Urinary bladder (tissue), 4 donors: ENCODE measurements at places on chromosomes 4 and X. TPM values are rescaled to one million over a fixed set of nuclear protein-coding genes. Genes with fewer than 3 reads are reported as not detected.

Gene IL2RG
- total RNA-seq = 1.2 TPM

DNA sequence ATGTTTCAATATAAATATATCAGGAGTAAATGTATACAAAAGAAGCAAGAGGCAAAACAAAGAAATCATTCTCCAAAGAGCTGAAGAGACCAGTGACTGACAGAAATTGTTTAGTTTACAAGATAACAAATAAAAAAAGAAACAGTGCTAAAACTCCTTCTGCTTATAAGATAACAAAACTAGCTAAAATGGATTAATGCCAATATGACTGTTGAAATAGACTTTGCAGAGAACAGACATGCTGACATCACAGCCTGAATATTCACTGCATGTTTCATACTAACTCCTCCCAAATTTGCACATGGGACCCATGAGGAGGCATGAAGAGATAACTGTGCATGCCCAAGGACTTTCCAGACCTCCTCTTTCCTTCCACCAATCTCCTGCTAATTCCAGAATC is 6.2 kb upstream of the GABRA4 start:
- DNase-seq = no peak

DNA sequence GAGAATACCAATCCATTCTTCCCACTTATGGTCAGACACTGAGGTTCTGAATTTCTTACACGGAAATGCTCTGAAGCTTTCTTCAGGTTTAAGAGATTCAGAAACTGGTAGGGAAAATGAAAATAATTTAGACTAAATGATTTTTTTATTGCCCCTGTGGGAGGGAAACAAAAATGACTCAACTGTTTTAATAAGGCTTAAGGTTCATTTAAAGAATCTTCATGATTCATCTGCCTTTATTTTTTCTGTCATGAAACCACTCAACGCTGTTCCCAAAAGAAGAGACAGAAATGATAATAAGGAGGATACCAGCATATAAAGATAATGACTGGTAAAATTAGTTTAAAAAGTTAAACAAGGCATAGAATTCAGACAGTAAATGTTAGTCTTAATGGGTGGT is 39.3 kb upstream of the FAM47B start:
- no peak for DNase-seq

- no peak for DNase-seq
Observed at GRCh38 chr4:24489870-24490269, 94.5 kb downstream of the DHX15 start.

- no peak for DNase-seq
Observed at GRCh38 chrX:54641530-54641929, 111.5 kb downstream of the GNL3L start.

- no peak for DNase-seq
Observed at GRCh38 chrX:19886883-19887531, 393 bp downstream of the SH3KBP1 start.

Gene PTPN13
- 92.4 TPM for total RNA-seq

- no peak for DNase-seq
Observed at GRCh38 chr4:85828027-85828890, 353.3 kb downstream of the ARHGAP24 start.

- no peak for DNase-seq
Observed at GRCh38 chr4:135368831-135369230, 1167.2 kb upstream of the PABPC4L start.

- no peak for DNase-seq
Observed at GRCh38 chr4:20623939-20624338, 76.3 kb upstream of the PACRGL start.

DNA sequence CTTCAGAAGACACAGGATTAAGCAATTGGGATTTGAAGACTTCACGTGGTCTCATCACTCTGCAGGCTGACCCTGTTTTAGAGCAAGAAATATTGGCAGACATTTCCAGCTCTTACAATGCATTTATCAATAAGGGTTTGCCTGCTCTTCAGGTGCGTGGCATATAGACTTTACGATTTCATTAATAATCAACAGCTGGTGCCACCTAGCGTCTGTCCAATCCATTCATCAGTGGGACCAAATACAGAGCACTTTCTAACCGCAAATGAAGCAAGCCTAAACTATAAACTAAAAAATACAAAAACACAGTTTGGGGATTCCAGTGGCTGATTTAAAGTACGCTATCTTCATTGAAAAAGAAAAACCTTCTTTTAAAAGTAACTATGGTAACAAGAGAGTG is 125.4 kb upstream of the DMD start:
- DNase-seq = no peak

Gene FAT4
- 118 TPM for total RNA-seq
